ENCODE measurements at places on chromosomes 1 and 21. TPM values are rescaled to one million over a fixed set of nuclear protein-coding genes. Genes with fewer than 3 reads are reported as not detected.

LRRN2 gene
- 1.5 TPM for total RNA-seq

DNA sequence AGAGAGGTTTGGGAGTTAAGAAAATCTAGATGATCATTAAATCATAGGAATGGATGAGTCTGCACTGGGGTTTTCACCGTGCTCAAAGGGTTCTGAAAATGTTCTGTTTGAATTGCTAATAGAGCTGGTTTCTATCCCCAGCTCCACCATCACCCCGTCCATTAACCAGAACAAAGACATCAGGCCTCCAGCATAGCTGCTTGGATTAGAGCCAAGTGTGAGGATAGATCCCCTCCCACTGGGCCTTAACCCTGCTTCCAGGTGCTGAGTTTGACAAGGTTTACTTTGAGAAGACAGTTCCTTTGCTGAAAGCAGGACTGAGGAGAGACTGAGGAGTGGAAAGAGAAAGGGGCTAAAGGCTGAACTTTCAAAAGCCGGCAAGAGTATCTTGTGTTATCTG, 48.3 kb downstream of the MPZL1 start:
- DNase-seq, result no peak

CNR2 gene
- not detected for total RNA-seq

DNA sequence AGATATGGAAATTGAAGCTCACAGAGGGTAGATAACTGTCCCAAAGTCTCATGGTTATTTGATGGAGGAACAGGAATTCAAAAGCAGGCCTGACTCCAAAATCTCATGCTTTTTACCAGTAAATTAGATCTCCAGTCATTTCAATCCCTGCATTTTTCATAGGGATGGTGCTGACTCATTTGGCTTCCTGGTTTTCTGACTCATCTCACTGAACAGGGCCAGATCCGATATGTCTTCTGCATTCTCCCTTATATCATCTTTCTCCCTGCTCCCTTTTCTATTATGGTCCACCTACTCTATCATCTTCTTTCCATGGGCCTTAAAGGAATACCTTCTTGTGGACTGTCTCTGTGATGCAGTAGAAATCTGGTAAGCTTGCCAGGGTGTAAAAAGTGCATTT, 187.2 kb downstream of the FGGY start:
- no peak for DNase-seq

DNA sequence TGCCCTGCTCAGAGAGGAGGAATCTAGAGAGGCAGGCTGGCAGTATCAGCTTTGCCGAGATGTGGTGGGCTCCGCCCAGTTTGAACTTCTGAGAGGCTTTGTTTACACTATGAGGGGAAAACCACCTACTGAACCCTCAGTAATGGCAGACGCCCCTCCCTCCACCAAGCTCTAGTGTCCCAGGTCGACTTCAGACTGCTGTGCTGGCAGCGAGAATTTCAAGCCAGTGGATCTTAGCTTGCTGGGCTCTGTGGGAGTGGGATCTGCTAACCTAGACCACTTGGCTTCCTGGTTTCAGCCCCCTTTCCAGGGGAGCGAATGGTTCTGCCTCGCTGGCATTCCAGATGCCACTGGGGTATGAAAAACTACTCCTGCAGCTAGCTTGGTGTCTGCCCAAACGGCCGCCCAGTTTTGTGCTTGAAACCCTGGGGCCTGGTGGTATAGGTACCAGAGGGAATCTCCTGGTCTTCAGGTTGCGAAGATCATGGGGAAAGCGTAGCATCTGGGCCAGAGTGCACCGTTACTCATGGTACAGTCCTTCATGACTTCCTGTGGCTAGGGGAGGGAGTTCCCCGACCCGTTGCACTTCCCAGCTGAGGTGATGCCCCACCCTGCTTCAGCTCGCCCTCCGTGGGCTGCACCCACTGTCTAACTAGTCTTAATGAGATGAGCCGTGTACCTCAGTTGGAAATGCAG, 43.6 kb downstream of the C21orf91 start:
- no peak for DNase-seq

DNA sequence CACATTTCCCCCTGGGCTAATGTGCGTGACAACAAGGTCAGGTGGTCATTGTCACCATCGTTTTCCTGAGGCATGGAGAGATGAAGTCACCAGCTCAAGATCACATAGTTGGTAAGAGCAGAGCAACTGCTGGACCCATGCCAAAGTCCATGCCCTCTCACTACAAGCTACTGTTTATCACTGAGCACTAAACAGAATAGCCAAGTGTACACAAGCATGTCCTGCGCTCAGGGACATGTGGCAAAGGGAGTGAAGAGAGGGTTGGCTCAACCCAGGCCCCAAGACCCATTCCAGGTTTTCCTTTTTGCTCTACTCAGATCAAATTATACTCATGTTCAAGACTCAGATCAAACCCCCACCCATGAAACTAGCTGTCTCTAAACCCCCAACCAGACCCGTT, 20.8 kb downstream of the LRRC52 start:
- peak; percentile 29 for DNase-seq

GRCh38 chr1:213598263-213598662, 389.5 kb upstream of the PROX1 start:
- no peak for DNase-seq

GRCh38 chr1:147204080-147204479, 21.1 kb downstream of the FMO5 start:
- no peak for DNase-seq

All from tongue (tissue), 3 donors.